ENCODE measurements at places on chromosomes 4 and X.

- DNase-seq: no peak
These were observed 584.6 kb downstream of the PRR32 start for GRCh38 chrX:127404161-127404560.

GRCh38 chrX:437661-438390, 51.1 kb upstream of the PPP2R3B start:
- DNase-seq: no peak

GRCh38 chr4:125620066-125620860, 305.5 kb downstream of the FAT4 start:
- peak; percentile 58 for DNase-seq

DNA sequence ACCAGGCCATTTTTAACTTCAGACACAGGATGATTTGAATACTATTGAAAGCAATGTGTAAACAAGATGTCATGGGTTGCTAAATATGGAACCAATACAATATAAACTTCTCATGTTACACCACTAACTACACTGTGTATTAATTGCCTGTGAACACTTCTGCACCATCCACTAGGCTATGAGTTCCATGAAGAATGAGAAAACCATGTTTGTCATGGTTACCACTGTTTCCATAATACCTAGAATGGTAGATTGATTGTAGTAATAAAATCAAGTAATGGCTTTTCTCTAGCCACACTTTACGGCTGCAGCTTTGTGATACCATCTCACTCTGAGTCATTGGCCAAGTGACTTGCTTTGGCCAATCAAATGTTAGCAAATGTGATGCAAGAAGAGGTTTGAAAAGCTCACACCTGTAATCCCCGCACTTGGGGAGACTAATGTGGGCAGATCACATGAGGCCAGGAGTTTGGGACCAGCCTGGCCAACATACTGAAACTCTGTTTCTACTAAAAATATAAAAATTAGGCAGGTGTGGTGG, 19.9 kb upstream of the CYBB start:
- no peak for DNase-seq

DNA sequence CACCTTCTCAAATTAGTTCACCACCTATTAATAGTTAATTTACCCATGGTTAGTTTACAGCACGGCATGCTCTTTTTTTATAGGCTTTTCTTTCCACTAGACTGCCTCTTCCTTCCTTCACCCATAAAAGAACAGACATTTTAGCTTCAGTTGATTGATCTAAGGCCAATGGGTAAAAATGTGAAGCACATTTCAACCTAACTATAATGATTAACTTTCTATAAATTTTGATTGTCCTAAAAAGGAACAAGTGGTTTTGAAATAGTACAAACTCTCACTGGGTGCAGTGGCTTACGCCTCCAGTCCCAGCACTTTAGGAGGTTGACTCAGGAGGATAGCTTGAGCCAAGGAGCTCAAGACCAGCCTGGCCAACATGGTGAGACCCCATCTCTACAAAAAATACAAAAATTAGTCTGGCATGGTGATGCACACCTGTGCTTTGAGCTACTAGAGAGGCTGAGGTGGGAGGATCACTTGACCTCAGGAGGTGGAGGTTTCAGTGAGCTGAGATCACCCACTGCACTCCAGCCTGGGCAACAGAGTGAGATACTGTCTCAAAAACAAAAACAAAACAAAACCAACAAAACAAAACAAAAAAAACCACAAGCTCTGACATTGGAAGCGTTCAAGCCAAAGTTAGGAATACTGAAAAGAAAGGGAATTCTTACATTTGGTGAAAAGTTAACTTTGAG, 89.9 kb upstream of the FAT1 start:
- DNase-seq: no peak

- peak; percentile 34 for DNase-seq
These were observed 35.1 kb downstream of the RBM47 start for GRCh38 chr4:40594261-40595178.

- DNase-seq: peak; percentile 82
These were observed 88.2 kb upstream of the USP9X start for GRCh38 chrX:40996886-40997530.

DNA sequence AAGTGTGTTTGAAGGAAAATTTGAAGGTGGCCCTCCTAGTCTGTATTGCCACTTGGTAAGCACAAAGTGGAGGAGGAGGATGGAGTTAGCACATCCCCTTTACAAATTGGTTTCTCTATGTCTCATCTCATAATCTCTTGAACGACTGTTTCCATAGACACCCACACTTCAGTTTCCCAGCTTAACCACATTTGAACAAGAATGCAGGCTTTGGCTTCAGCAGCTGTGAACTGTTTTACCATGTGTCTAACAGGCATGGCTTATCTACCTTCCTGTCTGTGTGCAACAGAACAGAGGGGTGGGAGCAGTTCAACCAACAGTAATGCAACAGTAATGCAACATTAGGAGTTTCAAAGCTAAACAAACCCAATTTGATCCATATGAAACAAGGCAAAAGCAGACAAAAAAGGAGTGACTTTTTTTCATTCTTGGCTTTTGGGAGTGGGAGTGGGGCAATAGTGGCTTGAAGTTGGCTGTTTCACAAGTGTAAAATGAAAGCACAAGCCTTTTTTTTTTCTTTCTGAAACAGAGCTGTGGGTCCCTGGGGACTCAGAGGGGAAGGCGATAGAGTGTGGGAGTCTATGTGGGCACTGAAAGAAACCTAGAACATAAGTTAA, 108.0 kb downstream of the ITM2A start:
- peak; percentile 1 for DNase-seq

GRCh38 chrX:39582091-39582490, 515.7 kb downstream of the BCOR start:
- DNase-seq: peak; percentile 32

- DNase-seq: peak; percentile 78
These were observed 182.8 kb upstream of the MAP3K15 start for GRCh38 chrX:19698122-19698521.

DNA sequence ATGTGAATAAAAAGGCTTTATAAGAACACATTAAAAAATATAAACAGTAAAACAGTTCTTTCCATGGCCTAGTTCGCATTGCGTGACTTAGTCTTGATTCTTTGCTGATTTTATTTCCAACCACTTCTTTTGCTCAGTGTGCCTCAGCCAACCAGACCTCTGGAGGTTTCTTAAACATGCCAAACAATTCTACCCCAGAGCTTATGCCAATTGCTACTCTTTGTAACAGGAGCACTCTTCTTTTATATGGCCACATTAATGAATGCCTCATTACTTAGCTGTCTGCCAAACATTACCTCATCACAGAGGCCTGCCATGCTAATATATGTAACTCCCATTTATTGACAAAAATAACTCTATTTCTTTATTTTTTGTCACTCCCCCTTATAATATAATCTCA, 202.3 kb downstream of the NDST4 start:
- DNase-seq: no peak

- DNase-seq: no peak
These were observed 22.9 kb downstream of the PLRG1 start for GRCh38 chr4:154527308-154527707.

- DNase-seq: no peak
These were observed 631.1 kb upstream of the TENM3 start for GRCh38 chr4:181611946-181612600.

- DNase-seq: peak; percentile 16
These were observed 44.0 kb upstream of the SCD5 start for GRCh38 chr4:82842593-82842992.

GRCh38 chrX:87525771-87526229, 8.2 kb downstream of the KLHL4 start:
- peak; percentile 62 for DNase-seq

DNA sequence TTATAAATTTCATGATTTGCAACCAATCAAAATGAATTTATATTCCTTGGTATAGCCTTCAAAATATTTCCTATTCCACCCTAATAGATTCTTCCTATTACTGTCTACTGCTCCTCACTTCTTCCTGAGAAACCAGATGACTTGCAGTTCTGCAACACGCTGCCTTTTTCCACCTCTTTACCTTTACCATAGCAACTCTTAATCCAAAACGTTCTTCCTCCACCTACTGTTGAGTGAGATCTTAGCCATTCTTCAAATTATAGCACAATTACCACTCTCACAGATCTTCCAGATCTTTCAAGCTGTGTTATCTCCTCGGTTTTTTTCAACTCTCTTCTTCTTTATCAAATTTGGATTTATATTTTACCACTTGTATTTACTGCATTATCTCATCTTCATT, 289.8 kb downstream of the ADGRL3 start:
- no peak for DNase-seq

GRCh38 chr4:149102765-149103164, 660.6 kb upstream of the NR3C2 start:
- no peak for DNase-seq

GRCh38 chr4:139872274-139872673, 206.7 kb downstream of the MGST2 start:
- peak; percentile 91 for DNase-seq

DNA sequence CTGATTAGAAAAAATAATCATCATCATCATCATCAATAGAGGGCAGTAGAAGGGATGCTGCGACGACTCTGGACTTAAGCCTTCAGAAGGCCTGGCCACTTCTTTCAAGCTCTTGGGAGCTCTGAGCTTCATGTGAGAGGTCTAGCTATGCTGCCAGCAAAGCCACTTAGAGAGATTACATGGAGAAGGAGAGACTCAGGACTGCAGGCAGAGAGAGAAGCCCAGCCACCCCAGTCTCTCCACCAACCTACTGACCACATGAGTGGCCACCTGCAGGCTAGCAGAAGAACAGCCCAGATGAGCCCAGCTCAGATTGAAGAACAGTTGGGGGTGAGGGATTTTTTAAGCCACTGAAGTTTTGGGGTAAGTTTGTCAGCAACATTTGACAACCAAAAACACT, 17.1 kb upstream of the TMEM150C start:
- DNase-seq: no peak

GRCh38 chrX:34655501-34656455, 1.3 kb downstream of the TMEM47 start:
- DNase-seq: no peak

GRCh38 chrX:137479386-137479785, 86.5 kb upstream of the ZIC3 start:
- DNase-seq: no peak

DNA sequence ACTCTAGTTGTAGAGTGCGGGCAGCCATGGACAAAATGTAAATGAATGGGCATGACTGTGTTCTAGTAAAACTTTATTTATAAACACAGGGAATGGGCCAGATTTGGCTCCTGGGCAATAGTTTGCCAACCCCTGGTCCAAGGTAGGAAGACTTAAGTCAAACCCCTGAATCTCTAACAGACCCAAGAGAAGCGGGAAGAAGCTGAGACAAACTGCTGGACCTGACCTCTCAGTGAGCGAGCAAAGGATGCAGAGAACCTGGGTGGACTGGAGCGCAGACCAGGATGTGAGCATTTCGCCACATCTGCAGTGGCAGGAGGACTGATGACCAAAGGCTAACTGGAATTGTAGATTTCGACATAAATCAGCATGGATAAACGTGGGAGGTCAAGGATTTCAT, 201.6 kb downstream of the STIM2 start:
- no peak for DNase-seq

DNA sequence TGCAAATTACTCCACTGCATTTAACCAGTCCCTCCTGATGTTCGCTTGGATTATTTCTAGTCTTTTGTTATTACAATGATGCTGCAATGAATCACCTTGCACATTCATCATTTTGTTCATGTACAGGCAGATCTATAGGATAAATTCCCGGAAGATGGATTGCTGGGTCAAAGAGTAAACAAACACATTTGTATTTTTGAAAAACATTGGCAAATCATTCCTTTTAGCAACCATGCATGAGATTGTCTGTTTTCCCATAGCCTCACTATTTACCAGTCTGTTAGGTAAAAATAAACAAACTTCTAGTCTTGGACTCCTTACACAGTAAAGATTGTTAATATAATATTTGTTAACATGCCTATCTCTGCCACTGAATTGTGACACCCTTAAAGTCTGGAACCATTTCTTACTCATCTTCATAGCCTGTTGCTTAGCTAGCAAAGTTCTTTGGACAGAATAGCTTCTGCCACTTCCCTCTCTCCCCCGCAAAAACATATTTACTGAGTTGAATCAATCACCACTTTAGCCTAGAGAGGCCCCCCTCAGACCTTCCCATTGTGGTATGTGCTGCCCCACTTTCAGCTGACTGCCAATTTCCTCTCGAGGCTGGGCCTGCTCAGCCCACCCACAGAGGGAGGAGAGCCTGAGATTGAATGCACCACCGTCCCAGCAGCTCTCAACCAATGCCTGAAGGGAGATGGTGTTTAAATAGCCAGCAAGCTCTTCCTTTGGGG, 108.4 kb upstream of the ATXN3L start:
- peak; percentile 94 for DNase-seq

GRCh38 chrX:153643431-153644351, 3.3 kb upstream of the DUSP9 start:
- DNase-seq: peak; percentile 11

GRCh38 chr4:91830681-91831395, 472.9 kb upstream of the GRID2 start:
- DNase-seq: no peak

DNA sequence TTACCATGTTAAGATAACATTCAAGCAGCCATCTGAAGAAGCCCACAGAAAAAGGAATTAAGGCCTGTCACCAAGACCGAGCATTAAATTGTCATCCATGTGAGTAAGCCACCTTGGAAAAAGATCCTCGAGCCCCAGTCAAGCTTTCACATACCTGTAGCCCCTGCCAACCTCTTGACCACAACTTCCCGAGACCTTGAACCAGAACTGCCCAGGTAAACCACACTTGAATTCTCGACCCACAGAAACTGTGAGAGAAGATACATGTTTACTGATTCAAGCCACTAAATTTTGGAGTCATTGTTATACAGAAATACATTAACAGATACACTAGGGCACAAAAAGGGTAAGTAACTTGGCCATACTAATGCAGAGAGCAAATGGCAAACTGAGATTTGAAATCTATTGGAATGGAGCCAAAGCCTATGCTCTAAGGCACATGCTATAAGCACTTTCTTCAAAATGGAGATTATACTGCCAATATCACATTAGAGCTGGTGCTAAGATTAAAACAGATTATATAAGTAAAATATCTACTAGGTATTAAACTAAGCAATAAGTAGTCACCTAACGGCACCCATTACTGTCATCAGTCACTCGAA, 49.5 kb downstream of the FAM13A start:
- no peak for DNase-seq

DNA sequence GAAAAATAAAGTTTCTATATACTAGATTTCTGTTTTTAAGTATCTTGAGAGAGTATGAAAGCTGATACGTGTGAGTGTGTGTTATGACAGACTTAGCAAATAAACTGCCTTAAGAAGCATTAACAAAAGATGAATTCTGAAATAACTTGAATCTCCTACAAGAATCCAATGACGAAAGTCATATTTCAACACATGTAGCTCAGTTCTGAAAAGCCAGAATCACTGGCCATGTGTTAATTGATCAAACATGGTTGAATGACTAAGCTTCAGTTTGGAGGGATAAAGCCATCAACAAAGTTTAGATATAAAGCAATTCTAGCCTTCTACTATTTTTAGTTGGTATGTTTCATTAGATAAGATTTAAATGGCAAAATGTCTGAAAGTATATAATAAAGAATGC, 88.5 kb upstream of the ETNPPL start:
- DNase-seq: no peak

- DNase-seq: peak; percentile 16
These were observed 175.4 kb downstream of the SH3BGRL start for GRCh38 chrX:81377329-81377728.
